ENCODE measurements at places on chromosomes 1 and 21.

DNA sequence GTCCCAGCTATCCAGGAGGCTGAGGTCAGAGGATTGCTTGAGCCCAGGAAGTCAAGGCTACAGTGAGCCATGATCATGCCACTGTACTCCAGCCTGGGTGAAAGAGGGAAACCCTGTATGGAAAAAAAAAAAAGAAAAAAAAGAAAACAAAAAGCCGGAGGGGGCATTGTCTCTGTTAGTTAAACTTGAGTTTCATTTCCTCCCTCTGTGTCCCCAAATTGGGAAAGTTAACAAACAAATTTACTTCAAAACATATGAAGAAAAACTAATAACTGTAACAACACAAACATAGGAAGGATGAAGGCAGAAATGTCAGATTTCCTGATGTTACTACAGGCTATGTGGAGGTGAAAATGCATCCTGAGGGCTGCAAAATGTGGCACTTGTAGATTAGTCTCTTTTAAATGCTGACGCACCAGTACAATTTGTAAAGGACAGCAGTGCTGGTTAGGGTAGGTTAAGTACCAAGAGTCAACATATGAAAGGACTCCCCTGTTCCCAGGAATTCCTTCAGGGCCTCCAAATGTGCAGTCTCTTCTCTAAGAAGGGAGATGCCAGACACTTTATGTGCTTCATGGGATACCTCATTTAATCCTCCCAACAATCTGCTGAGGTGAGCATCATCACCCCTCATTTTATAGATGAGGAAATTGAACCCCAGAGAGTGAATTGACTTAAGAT, 52.9 kb downstream of the DEGS1 start:
- DNase-seq, result no peak

DNA sequence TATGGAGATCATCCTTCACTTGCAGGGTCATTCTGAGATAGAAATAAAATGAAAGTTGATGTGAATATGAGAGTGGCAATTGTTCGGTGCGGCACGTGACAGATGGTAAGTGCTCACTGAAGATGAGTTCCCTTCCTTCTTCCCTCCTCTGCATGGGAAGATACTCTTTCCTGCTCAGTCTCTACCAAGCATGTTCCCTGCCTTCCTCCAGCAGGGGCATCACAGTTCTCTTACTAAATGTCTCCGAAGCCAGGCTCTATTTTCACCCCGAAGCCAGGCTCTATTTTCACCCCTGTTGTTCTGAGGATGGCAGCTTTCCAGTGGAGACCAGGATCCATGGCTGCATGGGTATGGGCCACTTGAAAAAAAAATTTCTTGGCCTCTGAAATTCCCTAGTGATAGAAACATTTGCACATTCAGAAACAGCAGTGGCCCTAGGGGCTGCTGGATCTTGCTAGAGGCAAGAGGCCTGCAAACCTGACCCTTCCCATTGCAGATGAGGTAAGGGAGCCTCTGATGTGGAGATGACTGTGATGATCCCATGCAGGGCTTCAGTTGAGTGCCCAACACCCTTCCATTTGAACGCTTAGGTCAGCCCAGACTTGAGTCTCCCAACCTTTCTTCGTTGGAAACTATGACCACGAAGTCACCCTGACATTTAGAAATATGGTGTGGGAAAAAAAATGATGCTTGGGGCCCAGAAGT, 123.7 kb upstream of the HMGB4 start:
- DNase-seq, result no peak

DNA sequence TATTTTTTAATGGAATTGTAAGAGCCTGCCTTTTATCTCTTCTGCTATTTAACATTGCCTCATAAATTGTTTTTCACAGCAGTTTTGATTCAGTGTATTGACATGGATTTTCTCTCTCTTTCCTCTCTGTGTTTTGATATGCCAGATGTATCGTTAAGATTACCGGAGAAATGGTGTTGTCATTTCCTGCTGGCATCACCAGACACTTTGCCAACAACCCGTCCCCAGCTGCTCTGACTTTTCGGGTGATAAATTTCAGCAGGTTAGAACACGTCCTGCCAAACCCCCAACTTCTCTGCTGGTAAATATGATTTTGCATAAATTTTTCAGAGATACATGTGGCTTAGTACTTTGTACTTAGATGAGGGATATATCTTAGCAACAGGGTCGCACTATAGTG, 23.1 kb upstream of the DYNLT5 start:
- DNase-seq, result peak; percentile 38

DNA sequence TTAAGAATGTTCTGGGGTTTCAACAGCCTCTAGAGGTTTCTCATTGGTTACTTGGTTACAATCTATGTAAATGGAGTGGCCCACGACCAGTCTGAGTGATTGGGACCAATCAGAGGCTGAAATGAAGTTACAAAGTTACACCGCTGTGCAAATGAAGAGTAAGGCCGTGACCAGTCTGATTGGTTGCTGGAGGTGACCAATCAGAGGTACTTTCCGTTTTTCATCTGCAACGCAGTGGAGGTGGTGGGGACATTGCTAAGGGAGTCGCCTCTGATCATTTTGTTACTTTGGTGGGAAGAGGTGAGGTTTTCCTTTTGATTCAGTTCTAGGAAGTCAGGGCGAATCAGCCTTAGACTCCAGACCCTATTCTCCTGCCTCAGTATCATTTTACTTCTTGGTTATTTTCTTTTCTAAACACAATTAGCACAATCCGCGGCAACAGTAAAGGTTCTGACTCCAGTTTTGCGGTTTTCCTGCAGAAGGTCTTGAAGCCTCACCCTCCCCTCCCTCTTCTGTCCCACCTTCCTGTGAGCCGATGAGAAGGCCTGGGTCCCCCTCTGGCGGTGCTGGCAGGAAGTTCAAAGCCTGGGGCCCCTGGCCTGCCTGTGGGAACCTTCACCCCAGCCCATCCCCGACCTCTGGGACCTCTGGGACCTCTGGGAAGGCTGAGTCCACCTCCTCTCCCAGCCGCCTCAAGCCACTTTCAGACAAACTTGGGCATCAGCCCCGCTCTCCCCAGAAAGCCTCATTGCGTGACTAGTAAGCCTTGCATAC, 38.7 kb upstream of the TTC34 start:
- no peak for DNase-seq

GRCh38 chr1:31583995-31584868, 7.9 kb downstream of the TINAGL1 start:
- DNase-seq, result peak; percentile 15

Measured in NCI-H345 (cell line).